ENCODE measurements at places on chromosomes 6 and 20. TPM values are rescaled to one million over a fixed set of nuclear protein-coding genes. Genes with fewer than 3 reads are reported as not detected.

GRCh38 chr20:44166477-44166876 lies 20.5 kb downstream of the JPH2 start:
- peak; percentile 31 for DNase-seq

GRCh38 chr6:110190726-110191125 lies 10.5 kb downstream of the CDC40 start:
- DNase-seq = no peak

Gene MRPL18
- total RNA-seq = 70.6 TPM

- DNase-seq = peak; percentile 46
These were observed 49.3 kb downstream of the TBC1D7 start for GRCh38 chr6:13278991-13279390.

GRCh38 chr20:13249118-13249797 lies 28.2 kb downstream of the ISM1 start:
- no peak for DNase-seq

Gene DPPA5
- not detected for total RNA-seq

DNA sequence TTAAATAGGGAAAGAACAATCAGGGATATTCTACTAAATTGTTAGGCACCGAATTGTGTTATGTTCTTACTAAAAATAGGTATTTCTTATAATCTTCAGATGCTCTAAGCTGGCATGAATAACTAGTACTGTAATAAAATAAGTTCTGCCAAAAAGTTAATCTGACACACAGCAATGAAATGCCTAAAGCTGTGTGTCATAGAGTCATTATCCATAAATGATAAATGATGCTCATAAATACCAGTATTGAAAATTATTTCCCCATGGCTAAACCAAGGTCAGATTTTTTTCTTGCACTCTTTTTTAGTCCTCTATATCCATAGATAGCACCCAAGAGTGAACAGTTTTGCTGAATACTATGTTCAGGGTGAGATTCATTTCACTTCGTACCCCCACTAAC lies 11.7 kb upstream of the PRIM2 start:
- peak; percentile 83 for DNase-seq

Gene SNX5
- total RNA-seq = 147 TPM

DNA sequence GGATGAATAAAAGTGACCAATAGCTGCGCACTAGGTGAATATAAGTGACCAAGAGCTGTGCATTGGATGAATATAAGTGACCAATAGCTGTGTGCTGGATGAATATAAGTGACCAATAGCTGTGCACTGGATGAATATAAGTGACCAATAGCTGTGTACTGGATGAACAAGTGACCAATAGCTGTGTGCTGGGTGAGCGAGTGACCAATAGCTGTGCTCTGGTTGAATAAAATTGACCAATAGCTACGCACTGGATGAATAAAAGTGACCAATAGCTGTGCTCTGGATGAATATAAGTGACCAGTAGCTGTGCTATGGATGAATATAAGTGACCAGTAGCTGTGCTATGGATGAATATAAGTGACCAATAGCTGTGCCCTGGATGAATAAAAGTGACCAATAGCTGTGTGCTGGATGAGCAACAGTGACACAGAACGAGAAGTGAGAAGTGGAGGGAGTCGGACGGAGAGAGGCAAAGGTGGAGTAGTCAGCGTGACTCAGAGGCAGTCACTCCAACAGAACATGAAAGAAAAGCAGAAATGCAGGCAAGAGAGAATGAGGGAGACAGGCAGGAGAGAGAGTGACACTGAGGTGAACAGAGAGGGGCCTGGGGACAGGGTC lies 38.5 kb downstream of the RBM38 start:
- peak; percentile 37 for DNase-seq

GRCh38 chr6:32991972-32992371 lies 17.4 kb downstream of the HLA-DOA start:
- no peak for DNase-seq

All from fibroblast of the aortic adventitia (primary cell).